ENCODE measurements at places on chromosomes 4 and X.

DNA sequence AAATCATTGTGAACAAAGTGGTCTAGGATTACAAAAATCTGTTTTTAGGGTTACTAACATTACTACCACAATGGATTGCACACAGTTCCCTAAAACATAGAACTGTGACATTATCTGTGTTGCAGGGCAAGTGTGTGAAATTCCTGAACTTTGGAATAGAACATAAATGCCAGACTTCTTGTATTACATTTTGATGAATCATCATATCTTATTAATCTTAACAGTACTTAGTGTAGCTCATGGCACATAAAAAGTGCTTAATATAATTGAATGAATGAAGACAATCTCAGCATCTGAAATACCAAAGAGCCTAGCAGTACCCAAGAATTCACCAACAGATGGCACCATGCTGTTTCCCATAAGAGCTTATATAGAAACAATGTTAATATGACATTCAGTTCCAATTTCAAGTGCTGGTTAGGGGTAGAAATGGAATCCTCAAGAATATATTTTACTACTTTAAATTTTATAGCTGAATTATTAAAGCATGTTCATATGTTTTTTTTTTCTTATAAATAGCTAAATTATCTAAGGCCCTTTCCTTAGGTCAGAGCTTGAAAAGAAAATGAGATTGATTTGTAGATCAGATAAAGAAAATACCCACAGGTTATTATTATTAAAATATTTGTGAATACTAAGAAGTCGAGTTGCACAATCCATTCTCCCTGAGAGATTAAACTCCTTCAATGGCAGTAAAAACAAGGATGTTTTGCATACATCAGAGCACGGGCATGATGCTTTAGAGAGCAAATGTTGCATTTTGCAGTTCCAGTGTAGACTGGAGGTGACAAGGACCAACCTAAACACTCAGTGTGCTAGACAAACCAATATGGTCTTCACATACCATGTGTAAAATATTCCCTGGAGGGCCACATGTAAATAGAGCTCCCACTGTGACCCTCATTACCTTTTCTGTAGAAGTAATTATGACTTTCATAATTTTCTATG lies 25.7 kb upstream of the SHISA3 start:
- peak; percentile 70 for DNase-seq

GRCh38 chrX:38627683-38628082 lies 66.3 kb downstream of the TSPAN7 start:
- peak; percentile 37 for DNase-seq

DNA sequence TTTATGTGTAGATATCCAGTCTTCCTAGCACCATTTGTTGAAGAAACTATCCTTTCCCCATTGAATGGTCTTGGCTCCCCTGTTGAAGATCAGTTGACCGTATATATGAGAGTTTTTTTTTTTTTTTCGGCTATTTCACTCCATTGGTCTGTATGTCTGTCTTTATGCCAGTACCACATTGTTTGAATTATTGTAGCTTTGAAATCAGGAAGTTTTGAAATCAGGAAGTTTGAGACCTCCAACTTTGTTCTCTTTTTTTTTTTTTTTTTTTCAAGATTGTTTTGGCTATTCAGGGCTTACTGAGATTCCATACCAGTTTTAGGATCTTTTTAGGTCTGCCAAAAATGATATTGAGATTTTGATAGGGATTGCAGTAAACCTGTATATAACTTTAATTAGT lies 4.3 kb upstream of the SCD5 start:
- DNase-seq, result no peak

DNA sequence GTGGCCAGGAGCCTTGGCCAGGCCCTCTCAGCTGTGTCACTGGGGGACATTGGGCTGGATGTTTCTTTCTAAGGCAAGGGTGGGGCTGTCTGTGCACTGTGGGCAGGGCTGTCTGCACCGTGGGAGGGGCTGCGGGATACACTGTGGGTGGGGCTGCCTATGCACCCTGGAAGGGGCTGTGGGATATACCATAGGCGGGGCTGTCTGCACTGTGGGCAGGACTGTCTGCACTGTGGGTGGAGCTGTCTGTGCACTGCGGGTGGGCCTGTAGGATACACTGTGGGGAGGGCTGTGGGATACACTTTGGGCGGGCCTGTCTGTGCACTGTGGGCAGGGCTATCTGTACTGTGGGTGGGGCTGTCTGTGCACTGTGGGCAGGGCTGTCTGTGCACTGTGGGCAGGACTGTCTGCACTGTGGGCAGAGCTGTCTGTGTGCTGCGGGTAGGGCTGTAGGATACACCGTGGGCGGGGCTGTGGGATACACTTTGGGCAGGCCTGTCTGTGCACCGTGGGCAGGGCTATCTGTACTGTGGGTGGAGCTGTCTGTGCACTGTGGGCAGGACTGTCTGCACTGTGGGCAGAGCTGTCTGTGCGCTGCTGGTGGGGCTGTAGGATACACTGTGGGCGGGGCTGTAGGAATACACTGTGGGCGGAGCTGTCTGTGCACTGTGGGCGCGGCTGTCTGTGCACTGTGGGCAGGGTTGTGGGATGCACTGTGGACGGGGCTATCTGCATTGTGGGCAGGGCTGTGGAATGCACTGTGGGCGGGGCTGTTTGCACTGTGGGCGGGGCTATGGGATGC lies 31.1 kb downstream of the ACOX3 start:
- no peak for DNase-seq

- no peak for DNase-seq
Measured at GRCh38 chr4:55055529-55055928, 69.9 kb downstream of the KDR start.

- no peak for DNase-seq
Measured at GRCh38 chr4:125039550-125039949, 275.2 kb upstream of the FAT4 start.

All from choroid plexus epithelial cell (primary cell).